ENCODE measurements at places on chromosomes 2 and 18.
A peak's percentile ranks its signal among the peaks of the same experiment; 100 is the strongest.

DNA sequence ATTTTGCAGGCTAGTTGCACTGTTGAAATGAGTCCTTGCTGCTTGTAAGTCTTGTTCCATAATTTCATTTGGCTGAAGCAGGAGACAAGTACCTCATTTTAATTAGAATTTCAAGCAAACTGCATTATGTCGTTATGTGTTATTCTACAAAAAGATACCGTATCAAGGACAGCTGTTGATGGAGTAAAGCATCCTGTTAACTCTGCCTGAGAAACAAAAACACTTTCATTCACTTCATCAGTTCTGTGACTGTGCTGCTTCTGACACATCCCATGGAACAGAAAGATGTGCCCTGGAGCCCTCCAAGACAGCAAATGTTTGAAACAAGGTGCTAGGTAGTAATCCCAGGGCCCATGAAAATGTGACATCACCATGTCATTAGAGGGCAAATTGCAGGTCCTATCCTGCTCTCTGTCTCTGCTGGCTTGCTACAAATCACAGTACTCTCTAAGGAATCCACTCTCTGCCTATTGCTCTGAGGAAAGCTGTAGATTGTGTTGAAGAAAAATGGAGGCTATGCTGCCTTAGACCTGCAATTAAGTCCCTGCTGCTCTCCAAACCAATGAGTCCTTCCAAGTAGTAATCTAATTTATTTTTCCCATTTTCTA, 209.7 kb upstream of the PARD3B start:
- DNase-seq = no peak

- DNase-seq = peak; percentile 15
Measured at GRCh38 chr2:241734467-241735208, at the start of gene D2HGDH. TSS of gene D2HGDH (plus strand) at chr2:241734630. CDS start at chr2:241735225, 595 bp downstream.

GRCh38 chr2:21658907-21659477, 535.2 kb downstream of the TDRD15 start:
- no peak for DNase-seq

- no peak for DNase-seq
Measured at GRCh38 chr2:25757906-25758305, 84.5 kb upstream of the DTNB start.

GRCh38 chr2:165891345-165891744, 62.2 kb downstream of the TTC21B start:
- DNase-seq = no peak

- DNase-seq = no peak
Measured at GRCh38 chr2:237129625-237130263, 44.1 kb downstream of the COPS8 start.

DNA sequence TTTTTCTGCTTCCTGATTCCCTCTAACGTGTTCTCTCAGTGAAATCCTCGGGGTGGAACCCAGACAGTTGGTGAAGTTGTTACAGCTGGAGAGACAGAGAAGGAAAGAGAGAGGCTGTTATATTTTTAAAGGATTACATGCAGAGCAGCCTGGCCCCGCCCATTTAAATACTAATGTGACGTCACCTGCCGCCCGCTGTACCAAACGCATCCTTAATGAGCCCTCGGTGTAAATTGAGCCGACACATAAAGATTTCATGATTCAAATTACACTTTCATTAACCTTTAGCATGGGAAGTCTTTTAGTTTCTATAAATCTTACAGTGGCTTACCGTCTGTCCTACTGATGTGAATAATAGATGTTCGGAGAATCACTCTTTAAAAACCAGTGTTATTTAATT, 164.0 kb upstream of the SIX3 start:
- peak; percentile 34 for DNase-seq

- DNase-seq = no peak
Measured at GRCh38 chr2:140401056-140401455, 1620.9 kb upstream of the NXPH2 start.

- DNase-seq = no peak
Measured at GRCh38 chr2:184936761-184937160, 338.4 kb downstream of the ZNF804A start.

DNA sequence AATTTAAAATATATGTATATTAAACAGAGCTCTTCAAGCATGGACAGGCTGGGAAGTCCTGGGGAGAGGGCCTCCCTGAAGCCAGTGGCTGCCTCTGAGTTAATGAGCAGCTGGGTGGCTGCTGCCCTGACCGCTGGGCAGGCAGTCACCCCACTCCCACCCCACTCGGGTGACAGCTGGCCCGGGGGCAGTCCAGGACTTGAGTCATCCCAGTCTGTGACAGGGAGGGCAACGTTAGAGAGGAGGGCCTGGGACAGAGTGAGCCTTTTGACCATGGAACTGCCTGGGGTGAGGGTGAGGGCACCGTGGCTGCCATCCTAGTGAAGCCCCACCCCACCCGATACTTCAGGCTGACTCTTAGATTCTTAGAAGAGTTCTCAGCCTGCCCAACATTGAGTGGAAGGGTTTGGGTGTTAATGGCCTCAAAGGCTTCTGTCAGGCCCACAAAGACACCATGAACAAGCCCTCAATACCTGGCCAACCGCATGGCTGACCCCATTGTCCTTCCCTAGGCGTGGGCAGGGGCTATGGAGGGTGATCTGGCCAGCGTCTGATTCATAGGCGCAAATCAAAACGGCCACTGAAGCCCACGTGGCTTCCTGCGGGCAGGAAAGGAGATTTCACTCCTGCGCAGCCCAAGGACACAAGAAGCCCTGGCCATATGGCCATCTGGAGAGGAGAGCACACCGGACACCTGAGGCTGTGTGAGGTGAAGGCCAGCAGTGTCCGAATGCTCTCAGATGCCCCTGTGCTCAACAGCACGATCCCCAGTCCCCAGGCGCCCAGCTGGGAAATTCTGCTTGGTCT, 47.5 kb downstream of the MRPS5 start:
- no peak for DNase-seq

GRCh38 chr2:212891580-212891979, 259.8 kb downstream of the IKZF2 start:
- DNase-seq = no peak

DNA sequence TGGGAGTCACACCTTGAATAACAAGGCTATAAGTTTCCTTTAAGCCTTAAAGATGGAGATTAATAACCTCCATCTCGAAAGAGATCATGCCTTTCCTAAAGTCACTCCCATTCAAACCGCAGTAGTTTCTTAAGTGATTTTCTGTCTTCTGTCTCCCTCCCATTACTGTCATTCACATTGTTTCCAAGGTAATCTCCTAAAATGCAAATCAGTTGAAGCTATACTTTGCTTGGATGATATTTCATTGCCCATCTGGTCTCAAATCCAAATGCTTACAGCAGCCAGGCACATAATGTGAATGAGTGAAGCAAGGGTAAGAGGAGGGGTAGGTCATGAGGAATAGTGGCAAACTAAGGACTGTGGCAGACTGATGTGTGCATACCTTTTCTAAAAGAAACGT, 116.4 kb downstream of the CCDC141 start:
- no peak for DNase-seq

GRCh38 chr2:227939271-227940027, 68.0 kb downstream of the DAW1 start:
- DNase-seq = peak; percentile 58

- no peak for DNase-seq
Measured at GRCh38 chr2:166081131-166081632, 46.6 kb downstream of the SCN1A start.

- no peak for DNase-seq
Measured at GRCh38 chr2:146532509-146533147, 1312.2 kb upstream of the ACVR2A start.

Measured in NCI-H2081 treated with DMSO at 0.1 percent for 48 hours (cell line).